Posterior vena cava (tissue), 2 donors: ENCODE measurements at places on chromosomes 7 and 10. TPM values are rescaled to one million over a fixed set of nuclear protein-coding genes. Genes with fewer than 3 reads are reported as not detected.

PPP1R3C gene
- total RNA-seq: 51.2 TPM

JCAD gene
- total RNA-seq: 113 TPM

TMEM229A gene
- total RNA-seq: 0.10 TPM

OR2A5 gene
- not detected for total RNA-seq

ABCA13 gene
- total RNA-seq: 0.10 TPM

FBXO24 gene
- 0.14 TPM for total RNA-seq

GSTO2 gene
- total RNA-seq: 1.9 TPM

ITIH5 gene
- 33.6 TPM for total RNA-seq

OR2A42 gene
- 0.14 TPM for total RNA-seq

PAX4 gene
- total RNA-seq: not detected

KNDC1 gene
- total RNA-seq: 0.33 TPM

DDC gene
- total RNA-seq: not detected

TBX20 gene
- total RNA-seq: not detected

OPN4 gene
- total RNA-seq: not detected

PILRA gene
- total RNA-seq: 15.3 TPM
